ENCODE measurements at places on chromosomes 16 and 17. TPM values are rescaled to one million over a fixed set of nuclear protein-coding genes. Genes with fewer than 3 reads are reported as not detected.

HEXIM1 gene
- 22.6 TPM for total RNA-seq

GAS2L2 gene
- 0.10 TPM for total RNA-seq

CMTM2 gene
- 2.1 TPM for total RNA-seq

KRTAP3-2 gene
- not detected for total RNA-seq

KRT27 gene
- not detected for total RNA-seq

KRTAP16-1 gene
- not detected for total RNA-seq

GNAO1 gene
- total RNA-seq: 0.69 TPM

TMEM219 gene
- 217 TPM for total RNA-seq

WNK4 gene
- total RNA-seq: 8.9 TPM

SLC13A2 gene
- total RNA-seq: not detected

RGS11 gene
- not detected for total RNA-seq

FBXW10B gene
- total RNA-seq: 0.44 TPM

KRT34 gene
- total RNA-seq: not detected
